T-helper 1 cell (primary cell): ENCODE measurements at places on chromosomes 2 and 18.

DNA sequence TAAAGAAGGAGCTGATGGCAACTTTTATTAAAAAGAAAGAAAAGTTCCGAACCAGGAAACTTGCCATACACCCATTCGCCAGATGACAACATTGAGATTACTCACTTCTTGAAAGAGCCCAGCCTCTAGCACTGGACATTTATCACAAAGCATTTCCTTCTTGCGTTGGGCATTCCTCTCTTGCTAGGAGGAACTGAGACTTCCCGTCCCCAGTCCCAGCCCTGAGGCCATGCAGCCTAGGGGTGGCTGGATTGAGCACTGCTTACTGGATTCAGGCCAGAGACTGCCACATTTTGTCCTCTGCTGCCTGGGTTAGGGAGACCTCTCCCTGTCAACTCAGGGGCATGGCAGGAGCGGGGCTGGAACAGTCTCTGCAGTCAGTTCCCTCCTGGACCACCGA, 80.1 kb downstream of the SDC1 start:
- DNase-seq = no peak

- no peak for DNase-seq
Observed at GRCh38 chr2:130289780-130290179, 52.9 kb upstream of the IMP4 start.

DNA sequence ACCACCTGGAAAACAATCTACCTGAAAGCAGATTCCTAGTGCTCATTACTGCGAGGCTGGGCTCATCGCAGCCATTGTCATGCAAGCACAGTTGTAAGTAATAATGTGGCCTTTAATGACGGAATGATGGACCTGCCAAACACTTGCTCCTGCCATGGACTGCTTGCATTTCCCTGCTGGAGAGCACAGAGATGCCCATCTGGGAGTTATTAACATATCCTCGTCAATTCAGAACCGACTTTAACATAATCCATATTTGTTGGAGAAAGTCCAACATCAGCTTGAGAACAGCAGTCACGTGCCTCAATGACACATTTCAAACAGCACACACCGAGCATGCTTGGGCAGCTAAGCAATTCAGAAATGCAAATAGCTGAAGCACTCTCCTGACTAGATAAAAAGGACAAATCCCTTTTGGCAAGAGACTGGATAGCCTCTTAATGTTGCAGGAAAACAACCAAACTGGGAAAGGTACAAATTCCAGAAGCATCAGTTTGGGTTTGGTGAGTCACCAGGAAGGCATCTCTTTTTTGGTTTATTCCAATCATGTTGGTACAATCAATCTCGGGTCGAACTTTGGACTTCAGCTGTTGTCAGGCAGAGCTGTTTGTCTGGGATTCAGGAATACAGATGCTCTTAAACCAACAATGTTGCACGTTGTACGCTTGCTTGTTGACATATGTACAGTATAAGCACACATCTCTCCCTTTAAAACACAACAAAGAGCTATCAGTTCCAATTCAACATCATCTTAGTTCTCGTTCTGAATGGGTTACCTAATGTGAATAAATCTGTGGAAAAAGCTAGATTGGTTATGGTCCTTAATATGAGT, 395.8 kb downstream of the LNPK start:
- DNase-seq = no peak

GRCh38 chr2:83103613-83104012, 1355.5 kb downstream of the SUCLG1 start:
- DNase-seq = no peak

- DNase-seq = no peak
Observed at GRCh38 chr2:144154205-144154604, 365.7 kb downstream of the ZEB2 start.

DNA sequence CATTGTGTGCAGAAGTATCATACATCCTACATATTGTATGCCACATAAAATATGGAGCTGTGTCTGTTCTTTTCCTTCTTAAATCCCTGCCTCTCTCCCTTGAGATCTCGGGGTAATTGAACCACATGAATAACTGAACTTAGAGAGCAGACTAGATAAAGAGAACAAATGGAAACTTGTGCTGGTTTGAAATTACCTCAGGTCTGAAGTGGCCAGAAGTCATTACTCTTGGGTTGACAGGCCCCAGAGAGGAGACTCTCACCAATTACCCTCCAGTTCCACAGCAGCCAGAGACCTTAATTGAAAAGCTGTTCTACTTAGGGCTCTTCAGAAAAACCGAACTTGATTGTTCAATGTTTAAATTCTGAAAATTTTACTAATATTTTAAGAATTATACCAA, 5.0 kb upstream of the ADAM17 start:
- DNase-seq = no peak

- DNase-seq = no peak
Observed at GRCh38 chr2:101380376-101380775, 6.9 kb downstream of the CREG2 start.

GRCh38 chr18:46313521-46313920, 209.3 kb downstream of the HAUS1 start:
- no peak for DNase-seq

DNA sequence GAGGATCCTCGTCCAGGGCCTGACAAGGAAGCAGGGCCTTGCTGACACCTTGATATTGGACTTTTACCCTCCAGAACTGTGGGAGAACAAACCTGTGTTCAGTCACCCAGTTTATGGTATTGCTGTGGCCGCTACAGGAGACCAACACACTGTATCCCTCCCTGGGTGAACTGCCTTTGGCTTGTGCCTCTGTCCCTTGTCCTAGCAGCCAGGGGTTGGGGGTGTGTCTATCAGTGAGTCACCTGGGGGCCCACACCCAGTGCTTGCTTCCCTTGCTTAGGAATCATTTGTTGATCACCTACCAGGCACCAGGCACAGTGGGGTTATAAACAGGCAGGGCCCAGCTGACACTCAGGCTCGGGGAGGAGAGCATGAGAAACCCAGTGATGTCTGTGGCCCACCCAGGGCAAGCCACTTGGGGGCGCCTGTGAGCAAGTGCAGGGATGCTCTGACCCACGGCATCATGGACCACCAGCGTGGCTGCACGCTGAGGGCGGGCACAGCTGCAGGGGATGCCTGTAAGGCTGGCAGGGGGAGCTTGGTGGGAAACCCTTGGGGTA, 17.1 kb downstream of the TMEM185B start:
- DNase-seq = no peak

DNA sequence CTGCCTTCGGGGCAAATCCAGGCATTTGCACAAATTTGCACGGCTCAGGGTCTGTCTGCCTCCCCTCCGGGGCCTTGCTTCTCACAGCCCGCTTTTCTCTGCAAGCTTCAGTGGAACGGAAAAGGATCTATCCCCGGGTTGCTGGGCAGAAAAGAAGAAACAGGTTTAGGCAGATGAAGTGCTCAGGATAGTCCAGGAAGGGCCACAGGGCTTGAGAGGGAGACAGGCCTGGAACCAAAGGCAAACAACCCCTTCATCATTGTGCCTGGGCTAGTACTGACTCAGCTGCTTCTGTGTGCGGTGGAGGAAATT, 347.8 kb upstream of the TNP1 start:
- DNase-seq = no peak

- DNase-seq = no peak
Observed at GRCh38 chr2:134072341-134072740, 181.5 kb upstream of the MGAT5 start.

DNA sequence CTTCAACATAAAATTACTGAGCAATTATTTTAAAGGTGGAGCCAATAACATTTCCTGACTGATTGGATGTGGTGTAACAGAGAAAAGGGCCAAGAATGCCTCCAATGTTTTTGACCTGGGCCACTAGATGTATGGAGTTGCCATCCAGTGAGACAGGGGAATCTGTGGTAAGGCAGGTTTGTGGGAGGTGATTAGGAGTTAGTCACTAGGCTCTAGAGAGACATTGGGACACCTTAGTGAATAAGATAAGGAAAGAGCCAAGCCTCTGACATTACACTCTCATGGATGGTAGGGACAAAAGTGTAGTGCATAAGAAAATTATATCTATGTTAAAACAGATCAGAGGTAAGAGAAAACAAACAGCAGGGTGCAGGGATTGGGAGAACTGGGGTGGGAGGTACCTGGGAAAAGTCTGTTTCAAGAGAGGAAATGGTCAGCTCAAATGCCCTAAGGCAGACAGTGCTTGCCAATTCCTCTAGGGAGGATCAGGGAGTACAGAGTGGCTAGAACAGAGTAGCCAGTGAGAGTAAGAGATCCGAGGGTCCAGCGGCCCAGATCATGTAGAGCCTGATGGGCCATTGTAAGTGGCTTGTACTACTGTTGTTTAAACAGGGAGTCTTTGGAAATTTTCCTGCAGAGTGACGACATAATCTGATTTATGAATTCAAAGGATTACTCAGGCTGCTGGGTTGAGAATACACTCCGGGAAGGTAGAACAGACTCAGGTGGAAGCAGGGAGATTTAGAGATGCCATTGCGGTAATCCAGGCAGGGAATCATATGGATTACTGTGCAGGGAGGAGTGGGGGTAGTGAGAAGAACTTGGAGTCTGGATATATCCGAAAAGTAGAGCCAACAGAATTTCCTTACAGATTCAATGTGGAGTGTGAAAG, 45.7 kb upstream of the CUL3 start:
- no peak for DNase-seq

- DNase-seq = no peak
Observed at GRCh38 chr2:203983064-203983715, 46.6 kb downstream of the ICOS start.

GRCh38 chr2:227461811-227462461, 10.0 kb upstream of the AGFG1 start:
- no peak for DNase-seq

- no peak for DNase-seq
Observed at GRCh38 chr2:223123855-223124610, 72.0 kb downstream of the KCNE4 start.

DNA sequence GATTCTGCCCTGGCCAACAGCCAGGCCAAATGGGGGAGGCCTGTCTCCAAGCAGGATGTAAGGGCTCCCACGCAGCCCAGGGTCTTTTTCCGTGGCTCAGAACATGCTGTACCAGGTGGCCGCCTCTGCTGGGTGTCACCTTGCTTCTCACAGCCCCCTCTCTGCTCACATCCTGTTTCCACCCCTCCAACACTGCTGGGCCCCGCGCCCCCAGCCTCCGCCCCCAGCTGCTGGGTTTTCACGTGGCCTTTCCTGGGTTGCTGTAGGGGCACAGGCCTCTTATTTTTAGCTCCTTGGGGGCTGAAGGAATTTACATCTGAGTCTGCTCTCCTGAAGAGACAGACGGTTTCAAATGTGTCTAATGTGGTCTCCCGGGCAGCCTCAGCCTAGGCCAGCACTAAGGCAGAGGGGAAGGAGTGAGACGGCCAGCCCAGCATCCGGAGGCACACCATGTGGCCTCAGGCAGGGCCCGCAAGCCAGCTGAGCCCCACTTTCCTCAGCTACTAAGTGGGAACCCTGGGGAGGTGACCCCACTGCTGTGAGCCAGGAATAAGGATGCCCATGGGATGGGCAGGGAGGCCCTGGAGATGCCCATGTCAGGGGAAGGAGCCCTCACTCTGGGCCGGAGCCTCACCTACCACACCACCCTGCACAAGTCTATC, 18.7 kb upstream of the DUSP2 start:
- DNase-seq = peak; percentile 39
